ENCODE measurements at places on chromosomes 5 and 9.

DNA sequence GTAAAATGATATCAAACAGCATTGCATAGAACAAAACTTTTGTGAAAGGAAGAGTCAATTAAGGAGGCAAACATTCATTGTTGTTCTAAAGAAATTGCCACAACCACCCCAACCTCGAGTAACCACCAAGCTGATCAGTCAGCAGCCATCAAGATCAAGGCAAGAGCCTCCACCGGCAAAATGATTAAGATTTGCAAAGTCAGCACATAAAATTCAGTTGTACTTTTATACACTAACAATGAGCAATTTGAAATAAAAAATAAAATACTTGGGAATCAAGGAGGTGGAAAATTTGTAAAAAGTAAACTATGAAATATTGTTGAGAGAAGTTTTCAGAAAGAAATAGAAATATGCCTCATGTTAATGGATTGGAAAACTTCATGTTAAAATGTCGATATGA lies 1118.5 kb downstream of the PTPRD start:
- DNase-seq = no peak

DNA sequence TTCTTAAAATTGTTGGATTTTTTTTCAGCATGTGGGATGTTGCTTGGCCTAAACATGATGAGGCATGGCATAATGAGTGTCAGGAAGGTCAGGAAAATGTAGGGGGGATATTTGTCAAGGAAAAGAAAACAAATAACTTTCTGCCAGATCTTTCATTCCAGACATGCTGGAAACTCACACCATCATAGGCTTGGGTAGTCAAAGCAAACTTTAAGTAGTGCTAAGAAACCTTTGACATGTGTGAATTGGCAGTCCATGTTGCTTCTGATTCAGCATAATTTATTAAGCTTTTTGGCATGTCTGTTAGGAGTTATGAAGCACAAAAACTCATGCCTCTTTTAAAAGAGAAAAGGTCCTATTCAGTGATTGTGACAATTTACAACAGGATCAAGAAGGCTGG lies 61.3 kb upstream of the MTAP start:
- no peak for DNase-seq

- DNase-seq = no peak
Observed at GRCh38 chr5:355958-356357, 34.4 kb downstream of the AHRR start.

GRCh38 chr5:114174837-114175236 lies 187.0 kb upstream of the KCNN2 start:
- DNase-seq = no peak

GRCh38 chr9:19486803-19487202 lies 78.0 kb downstream of the ACER2 start:
- DNase-seq = no peak

- DNase-seq = no peak
Observed at GRCh38 chr9:134226221-134226930, 62.0 kb upstream of the RNU6ATAC start.

- DNase-seq = no peak
Observed at GRCh38 chr5:141512911-141513626, 24.2 kb downstream of the PCDHGC5 start.

GRCh38 chr5:163889369-163889768 lies 383.9 kb downstream of the MAT2B start:
- no peak for DNase-seq

- DNase-seq = no peak
Observed at GRCh38 chr9:79149585-79149984, 422.2 kb upstream of the TLE4 start.

DNA sequence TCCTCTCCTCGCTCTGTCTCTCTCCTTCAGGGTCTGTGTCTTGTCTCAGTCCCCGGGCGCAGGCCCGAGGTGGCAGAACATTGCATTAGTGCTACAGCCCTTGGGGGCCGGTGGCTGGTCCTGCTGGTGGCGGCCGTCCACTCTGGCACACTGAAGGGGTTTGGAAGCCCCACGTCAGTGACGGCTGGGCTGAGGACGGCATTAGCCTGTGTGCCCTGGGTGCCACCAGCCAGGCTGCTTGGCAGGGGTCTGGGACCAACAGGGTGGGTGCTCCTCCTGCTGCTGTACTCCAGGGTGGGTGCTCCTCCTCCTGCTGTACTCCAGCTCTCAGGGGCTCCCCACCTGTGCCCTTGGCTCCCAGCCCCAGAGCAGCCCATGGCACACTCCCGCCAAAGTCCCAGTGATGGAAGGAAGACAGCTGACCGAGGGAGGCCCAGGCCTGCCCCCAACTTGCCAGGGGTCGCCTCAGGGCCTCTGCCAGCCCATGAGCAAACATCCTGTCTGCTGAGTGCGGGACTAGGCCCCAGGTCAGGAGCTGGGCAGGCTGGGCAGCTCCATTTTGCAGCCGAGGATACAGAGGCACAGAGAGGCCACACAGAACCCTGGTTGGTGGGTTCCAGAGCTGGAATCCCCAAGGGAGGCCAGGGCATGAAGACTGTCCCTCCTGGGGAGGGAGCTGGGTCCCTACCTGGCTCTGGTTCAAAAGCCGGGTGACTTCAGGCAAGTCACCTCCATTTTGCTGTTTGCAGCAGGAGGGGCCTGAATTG lies 27.3 kb downstream of the SARDH start:
- DNase-seq = no peak

GRCh38 chr5:153030755-153031725 lies 459.4 kb upstream of the GRIA1 start:
- DNase-seq = no peak

DNA sequence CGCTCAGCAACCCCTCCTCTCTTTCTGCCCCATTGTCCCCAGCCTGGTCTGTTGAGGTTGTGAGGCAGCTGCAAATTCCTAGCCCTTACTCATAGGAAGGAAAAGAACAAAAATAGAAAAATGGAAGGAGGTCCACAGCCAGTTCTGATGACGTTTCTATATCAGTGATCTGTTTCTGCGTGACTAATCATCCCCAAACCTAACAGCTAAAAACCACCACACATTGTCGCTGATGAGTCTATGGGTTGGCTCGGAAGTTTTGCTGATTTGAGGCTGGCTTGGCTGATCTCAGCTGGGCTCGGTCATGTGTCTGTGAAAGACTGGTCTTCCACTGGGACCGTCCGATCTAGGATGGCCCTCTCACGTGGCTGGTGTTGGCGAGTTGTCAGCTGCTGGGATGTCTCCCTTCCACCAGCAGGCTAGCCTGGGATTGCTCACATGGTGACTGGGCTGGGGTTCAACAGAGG lies 200.6 kb upstream of the ZNF618 start:
- no peak for DNase-seq

DNA sequence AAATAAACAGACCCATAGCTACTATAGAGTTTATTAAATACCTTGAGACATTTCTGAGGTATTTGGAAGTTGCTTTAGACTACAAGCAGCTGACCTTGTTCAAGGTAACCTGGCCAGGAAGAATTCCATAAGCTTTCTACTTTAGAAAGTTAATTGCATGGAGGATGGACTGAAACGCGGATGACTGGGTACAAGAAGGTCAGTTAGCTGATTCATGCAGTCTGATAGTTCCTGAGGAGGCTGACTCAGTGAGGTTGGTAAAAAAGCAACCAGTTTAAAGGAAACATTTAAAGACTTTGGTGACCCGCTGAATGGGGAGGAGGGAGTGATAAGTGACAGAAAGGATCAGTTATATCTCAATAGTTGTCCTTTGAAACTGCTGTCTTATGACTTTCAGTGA lies 670.1 kb upstream of the CDH9 start:
- DNase-seq = no peak

DNA sequence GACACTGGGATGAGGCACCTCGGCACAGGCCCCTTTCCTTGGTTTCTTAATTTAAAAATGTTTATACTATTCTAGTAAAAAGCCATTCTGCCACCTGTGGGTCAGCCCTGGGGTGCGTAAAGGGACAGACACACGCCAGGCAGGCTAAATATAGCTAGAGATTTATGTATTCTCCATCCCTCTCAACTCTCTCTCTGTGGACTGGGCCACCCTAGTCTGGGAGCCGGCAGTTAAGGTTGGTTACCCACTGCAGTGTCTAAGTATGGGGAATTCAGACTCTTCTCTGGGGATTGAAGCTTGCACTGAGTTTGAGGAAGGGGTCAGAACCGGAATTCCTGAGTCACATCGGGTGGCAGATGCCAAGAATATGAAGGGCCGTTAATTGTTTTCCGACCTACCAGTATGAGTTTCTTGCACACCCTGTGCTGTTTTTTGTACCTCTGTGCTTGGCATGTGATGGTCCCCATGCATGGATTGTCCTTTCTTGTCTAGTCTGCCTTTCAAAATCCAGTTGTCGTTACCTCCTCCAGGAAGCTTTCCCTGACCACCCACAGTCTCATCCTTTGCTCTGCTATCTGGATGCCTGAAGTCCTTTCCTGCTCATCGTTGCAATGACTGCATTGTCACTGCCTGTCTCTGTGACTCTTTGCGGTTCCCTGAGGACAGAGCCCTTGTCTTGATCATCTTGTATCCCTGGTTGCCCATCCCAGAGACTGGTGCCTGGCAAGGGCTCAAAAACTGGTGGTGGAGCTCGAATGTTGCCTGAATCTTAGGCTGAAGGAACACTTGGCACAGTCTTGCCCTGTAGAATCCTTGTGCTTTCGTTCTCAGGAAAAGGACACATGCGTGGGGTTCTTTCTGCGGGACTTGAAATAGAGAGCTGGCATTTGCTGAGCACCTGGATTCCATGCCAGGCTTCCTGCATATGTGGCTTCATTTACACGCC lies 2.1 kb downstream of the NEURL1B start:
- no peak for DNase-seq

- DNase-seq = no peak
Observed at GRCh38 chr5:66861402-66861801, 265.2 kb downstream of the MAST4 start.

DNA sequence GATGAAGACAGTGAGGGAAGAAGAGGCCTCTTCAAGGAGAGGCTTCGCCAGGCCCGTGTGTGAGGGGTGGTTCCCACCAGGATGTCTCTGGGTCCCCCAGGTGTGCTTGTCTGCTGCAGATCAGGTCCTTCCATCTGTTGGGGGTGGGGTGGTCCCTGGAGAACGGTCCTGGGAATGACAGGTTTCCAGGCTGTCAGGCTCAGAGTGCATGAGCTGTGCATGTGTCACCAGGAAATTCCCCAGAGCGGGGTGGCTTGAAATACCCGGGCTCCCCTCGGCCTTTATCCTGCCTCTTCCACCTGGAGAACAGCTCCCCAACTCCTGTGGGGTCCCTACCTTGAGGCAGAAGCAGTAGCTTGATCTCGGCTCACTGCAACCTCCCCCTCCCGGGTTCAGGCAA lies 118.8 kb downstream of the GAPVD1 start:
- DNase-seq = no peak

Data from C1 segment of cervical spinal cord (tissue), 14 donors.